ENCODE measurements at places on chromosomes 7 and 10.
A peak's percentile ranks its signal among the peaks of the same experiment; 100 is the strongest.

- H3K27me3 ChIP-seq, result peaks cover 7% of the 10 kb centered on the region
- H3K36me3 ChIP-seq, result no peaks in the 10 kb centered on the region
These were observed 70.1 kb downstream of the ZPBP start for GRCh38 chr7:50022991-50023390.

GRCh38 chr7:127114742-127115265, 137.9 kb downstream of the GRM8 start:
- no peak for DNase-seq
- H3K27me3 ChIP-seq, result no peaks in the 10 kb centered on the region
- no peak overlapping the region for H3K27ac ChIP-seq
- H3K4me3 ChIP-seq, result no peak overlapping the region
- H3K36me3 ChIP-seq, result no peaks in the 10 kb centered on the region
- H3K4me1 ChIP-seq, result no peaks in the 10 kb centered on the region

- no peak overlapping the region for H3K27ac ChIP-seq
- DNase-seq, result no peak
- no peaks in the 10 kb centered on the region for H3K36me3 ChIP-seq
- H3K4me3 ChIP-seq, result no peak overlapping the region
These were observed 339.9 kb downstream of the CCSER2 start for GRCh38 chr10:84668186-84668763.

GRCh38 chr10:11638055-11638698, 26.7 kb upstream of the USP6NL start:
- H3K27ac ChIP-seq, result no peak overlapping the region
- peaks cover 8% of the 10 kb centered on the region for H3K4me1 ChIP-seq
- DNase-seq, result no peak
- H3K27me3 ChIP-seq, result peaks cover 35% of the 10 kb centered on the region
- no peaks in the 10 kb centered on the region for H3K36me3 ChIP-seq

DNA sequence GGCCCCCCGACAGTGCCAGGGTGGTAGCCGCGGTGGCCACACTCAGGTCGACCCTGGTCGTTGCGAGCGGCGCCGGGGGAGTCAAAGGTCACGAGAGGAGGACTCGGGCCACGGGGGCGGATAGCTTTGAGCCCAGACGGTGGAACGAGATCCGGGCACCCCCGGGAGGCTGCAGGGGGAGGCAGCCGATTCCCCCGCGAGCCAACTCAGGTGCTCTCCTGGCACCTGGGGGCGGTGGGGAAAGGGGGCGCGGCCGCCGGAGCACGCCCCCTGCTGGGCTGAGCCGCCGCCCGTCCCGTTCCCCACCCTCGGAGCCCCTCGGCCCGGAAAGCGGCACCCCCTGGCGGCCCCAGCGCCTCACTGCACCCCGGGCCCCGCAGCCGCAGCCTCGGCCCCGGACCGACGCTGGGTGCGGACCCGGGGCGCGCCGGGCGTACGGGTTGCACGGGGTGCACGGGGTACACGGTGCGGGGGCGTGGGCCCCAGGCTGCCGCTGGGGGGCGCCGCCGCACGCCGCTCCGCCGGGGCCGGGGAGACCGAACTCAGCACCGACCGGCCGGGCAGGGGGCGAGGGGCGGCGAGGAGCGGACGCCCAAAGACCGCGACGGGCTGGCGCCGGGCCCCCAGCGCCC, 521 bp upstream of the NYAP1 start:
- peaks cover 14% of the 10 kb centered on the region for H3K4me1 ChIP-seq
- H3K4me3 ChIP-seq, result peak overlapping the region; percentile 84
- H3K27me3 ChIP-seq, result no peaks in the 10 kb centered on the region
- peak; percentile 83 for DNase-seq
- H3K27ac ChIP-seq, result no peak overlapping the region

DNA sequence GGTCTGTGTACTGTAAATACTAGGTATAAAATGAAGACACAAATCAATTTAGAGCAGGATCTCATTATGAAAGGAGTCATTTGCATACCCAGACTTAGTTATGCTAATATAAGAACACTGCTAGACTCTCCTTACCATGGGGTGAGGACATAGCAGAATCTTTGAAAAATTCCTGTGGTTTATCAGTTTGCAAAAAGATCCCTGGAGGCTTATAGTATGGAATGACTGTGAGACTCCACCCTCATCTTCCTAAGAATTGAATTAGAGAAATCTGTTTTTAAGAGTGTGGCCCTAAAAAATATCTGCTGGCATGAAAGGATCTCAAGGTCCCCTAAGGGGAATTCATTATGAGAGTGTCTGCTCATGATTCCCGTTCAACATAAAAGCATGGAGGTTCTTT, 63.2 kb downstream of the WNT2 start:
- H3K4me3 ChIP-seq, result no peak overlapping the region
- no peak for DNase-seq
- H3K4me1 ChIP-seq, result no peaks in the 10 kb centered on the region
- H3K27ac ChIP-seq, result no peak overlapping the region

- no peak overlapping the region for H3K4me3 ChIP-seq
- H3K27ac ChIP-seq, result no peak overlapping the region
- no peaks in the 10 kb centered on the region for H3K27me3 ChIP-seq
- DNase-seq, result no peak
- no peaks in the 10 kb centered on the region for H3K4me1 ChIP-seq
These were observed 437.6 kb downstream of the GPAM start for GRCh38 chr10:111745982-111746381.

DNA sequence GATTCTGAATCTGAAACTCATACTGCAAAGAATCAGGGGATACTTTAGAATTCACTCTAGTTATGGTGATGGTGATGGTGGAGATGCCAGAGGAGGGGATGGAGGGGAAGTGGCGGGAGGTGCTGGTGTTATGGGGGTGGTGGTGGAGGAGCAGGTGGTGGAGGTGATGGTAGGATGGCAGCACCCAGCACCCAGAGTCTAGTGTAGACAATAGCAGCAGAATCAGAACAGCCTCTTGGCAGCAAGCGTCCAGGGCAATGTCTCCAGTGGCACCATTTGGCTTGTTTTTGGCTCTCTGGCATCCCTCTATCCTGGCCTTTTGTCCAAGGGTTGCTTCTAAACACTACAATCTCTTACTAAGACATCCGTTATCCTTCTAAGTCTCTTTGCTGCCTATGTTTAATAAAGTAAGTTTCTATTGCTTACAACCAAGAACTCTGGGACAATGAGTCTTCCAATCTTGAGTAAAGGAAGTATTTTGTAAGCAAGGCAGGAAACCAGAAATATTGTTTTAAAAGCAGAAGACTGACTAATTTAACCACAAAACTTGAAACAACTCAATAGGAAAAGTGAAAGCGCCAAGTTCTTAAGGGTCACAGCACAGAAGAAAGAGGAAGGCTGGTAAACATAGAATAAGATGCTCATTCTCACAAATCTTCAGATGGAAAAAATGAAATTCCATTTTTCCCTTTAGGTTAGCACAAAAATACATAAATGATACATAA, 42.4 kb upstream of the GDF10 start:
- peaks cover 22% of the 10 kb centered on the region for H3K36me3 ChIP-seq
- peak overlapping the region; percentile 67 for H3K4me3 ChIP-seq
- H3K27me3 ChIP-seq, result no peaks in the 10 kb centered on the region
- DNase-seq, result no peak
- H3K4me1 ChIP-seq, result peaks cover 71% of the 10 kb centered on the region

GRCh38 chr10:129955601-129956285, 8.3 kb downstream of the EBF3 start:
- H3K36me3 ChIP-seq, result peaks cover 6% of the 10 kb centered on the region
- no peak for DNase-seq
- peaks cover 9% of the 10 kb centered on the region for H3K4me1 ChIP-seq
- peaks cover 39% of the 10 kb centered on the region for H3K27me3 ChIP-seq
- no peak overlapping the region for H3K4me3 ChIP-seq

DNA sequence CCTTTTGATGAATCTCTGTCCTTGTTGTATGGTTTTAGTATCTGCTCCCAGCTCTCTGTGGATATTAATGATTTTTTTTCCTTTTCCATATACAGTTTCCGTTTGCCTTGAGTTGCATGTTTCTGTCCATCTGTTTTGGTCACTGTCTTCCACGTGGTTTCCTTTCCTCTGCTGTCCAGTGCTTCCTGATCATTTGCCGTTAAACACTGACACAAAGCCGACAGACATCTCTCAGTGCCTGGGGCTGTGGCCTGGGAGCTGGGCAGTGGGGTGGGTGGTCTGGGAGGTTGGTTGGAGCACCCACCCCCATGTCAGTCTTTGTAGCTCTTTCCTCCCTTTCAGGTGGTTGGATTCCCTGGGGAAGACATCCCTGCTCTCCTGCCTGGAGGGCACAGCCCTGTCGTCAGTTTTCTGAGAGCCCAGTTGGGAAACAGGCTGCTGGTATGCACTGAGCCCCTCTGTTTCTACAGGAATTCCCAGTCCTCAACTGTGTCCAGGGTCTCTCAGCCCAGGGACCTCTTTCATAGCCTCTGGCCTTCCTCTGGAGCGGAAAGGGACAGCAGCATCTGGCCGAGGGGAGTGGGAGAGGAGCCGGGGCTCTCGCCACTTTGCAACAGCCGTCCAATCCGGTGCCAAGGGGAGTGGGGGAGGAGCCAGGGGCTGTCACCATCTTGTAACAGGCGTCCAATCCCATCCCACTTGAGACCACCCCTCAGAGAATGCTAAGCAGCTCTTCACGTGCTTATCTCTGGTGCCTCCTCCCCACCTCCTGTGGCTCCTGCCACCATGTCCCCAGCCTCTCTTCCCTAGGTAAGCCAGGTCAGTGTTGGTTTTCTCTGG, 26.7 kb upstream of the MKI67 start:
- no peaks in the 10 kb centered on the region for H3K36me3 ChIP-seq
- H3K27ac ChIP-seq, result no peak overlapping the region
- DNase-seq, result no peak
- peaks cover 12% of the 10 kb centered on the region for H3K27me3 ChIP-seq

- DNase-seq, result no peak
- H3K27me3 ChIP-seq, result peaks cover 10% of the 10 kb centered on the region
- no peaks in the 10 kb centered on the region for H3K4me1 ChIP-seq
- H3K27ac ChIP-seq, result no peak overlapping the region
- no peaks in the 10 kb centered on the region for H3K36me3 ChIP-seq
These were observed 75.2 kb downstream of the CREB5 start for GRCh38 chr7:28487487-28487886.

DNA sequence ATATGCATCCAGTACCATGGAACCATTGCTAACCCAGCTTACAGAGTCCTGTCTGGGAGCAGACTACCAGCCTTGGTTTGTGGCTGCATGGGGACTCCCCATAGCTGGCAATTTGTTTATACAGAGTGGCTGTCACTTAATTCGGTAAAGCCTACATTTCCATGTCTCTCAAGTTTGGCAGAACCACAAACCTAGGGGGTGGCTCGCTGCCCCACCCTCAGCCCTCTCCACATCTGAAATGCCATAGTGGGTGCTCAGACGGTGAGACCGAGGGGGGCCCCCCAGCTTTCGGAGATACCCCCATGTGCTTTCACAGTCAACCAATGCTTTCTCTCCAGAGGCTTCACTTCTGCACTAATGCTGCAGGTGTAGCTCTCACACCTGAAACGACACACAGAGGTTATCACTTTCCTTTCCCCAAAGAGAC, 75.5 kb upstream of the KAT6B start:
- no peaks in the 10 kb centered on the region for H3K27me3 ChIP-seq
- H3K36me3 ChIP-seq, result peaks cover 2% of the 10 kb centered on the region
- no peak overlapping the region for H3K4me3 ChIP-seq
- no peak for DNase-seq

DNA sequence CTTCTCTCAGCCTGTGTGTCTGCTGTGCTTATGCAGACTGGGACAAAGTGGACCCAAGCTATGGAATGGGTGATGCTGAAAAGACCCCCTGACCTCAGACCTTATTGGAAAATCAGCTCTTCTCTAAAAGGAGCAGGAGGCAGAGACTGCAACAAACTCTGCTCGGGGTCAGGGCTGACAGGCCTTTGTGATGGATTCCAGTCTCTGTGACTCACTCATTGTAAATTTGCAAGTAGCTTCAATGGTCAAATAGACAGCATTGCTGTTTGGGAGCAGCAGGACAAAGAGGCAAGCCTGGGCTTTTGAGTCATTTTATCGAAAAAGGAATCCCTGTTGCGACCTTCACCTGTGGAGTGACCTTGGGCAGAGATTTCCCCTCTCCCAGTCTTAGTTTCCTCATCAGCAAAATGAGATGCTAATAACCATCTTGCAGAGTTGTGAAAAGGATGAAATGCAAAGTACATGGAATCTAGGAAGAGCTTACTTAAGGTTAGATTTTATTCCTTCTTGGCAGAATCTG, 26.1 kb upstream of the GPR26 start:
- no peak overlapping the region for H3K27ac ChIP-seq
- H3K27me3 ChIP-seq, result peaks cover 2% of the 10 kb centered on the region
- no peaks in the 10 kb centered on the region for H3K36me3 ChIP-seq
- H3K4me3 ChIP-seq, result no peak overlapping the region
- DNase-seq, result no peak
- H3K4me1 ChIP-seq, result no peaks in the 10 kb centered on the region

GRCh38 chr7:15440482-15440881, 121.3 kb downstream of the AGMO start:
- H3K27ac ChIP-seq, result no peak overlapping the region
- H3K4me3 ChIP-seq, result no peak overlapping the region
- H3K4me1 ChIP-seq, result no peaks in the 10 kb centered on the region

DNA sequence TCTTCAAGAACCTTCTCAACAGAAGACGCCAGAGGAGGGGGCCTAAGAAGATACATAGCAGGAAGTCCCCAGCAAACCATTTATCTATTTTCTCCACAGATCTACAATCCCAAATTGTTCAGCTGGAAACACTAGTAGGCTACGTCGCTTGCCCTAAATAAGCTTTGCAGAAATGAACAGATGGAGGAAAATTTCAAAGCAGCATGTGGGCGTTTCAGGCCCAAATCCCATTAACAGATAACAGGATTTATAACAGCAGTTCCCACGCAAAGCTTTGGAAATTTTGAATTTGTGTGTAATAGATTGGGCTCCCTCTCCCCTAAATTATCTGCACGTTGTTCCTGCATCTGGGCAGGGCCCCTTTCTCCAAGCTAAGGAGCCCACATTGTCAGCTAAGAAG, 60.6 kb upstream of the FRMD4A start:
- peaks cover 10% of the 10 kb centered on the region for H3K27me3 ChIP-seq
- H3K36me3 ChIP-seq, result no peaks in the 10 kb centered on the region
- no peak for DNase-seq
- H3K27ac ChIP-seq, result no peak overlapping the region
- H3K4me3 ChIP-seq, result no peak overlapping the region
